ENCODE measurements at places on chromosomes 7 and 10. TPM values are rescaled to one million over a fixed set of nuclear protein-coding genes. Genes with fewer than 3 reads are reported as not detected.

DNA sequence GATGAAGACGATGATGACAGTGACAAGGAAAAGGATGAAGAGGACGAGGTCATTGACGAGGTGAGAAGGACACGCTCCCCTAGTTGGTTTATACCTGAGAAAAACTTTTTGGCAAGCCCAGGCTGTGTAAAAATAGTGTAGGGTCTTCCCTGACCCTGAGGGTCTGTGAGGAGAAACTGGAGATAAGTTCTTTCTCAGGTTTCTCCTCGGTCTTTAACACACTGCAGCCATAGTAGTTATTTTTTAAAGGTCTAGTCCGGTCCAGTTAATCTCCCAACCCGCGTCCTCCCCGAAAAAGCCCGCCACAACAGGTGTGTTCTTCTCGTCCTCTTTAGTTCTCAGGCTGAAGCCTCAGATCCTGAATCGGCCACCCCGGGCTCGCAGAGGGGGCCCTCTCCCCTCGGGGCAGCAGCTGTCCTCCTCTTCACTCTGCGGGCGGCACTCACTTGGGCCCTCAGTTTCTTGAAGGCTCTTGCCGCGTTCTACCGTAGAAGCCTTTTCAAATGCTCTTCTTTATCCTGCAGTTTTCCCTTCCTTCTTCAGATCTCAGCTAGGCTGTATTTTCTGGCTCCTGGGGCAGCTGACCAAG lies 411 bp downstream of the BCCIP start:
- no peak for DNase-seq

DNA sequence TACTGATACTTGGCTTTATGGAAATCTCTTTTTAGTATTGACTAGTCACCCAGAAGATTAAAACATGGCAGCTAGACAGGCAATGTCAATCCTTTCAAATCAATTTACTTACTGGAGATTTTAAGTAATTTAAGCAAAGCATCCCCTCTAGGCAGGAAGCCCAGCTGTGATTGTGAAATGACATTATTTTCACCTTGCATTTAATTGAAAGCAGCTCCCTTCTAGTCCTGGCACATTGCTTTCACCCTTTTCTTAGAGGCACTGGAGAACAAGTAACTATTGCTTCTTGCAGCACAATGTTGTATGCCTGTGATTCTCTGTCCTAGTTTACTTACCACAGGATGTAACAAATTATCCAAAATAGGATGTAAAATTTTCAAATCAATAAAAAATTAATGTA lies 13.3 kb downstream of the ST7 start:
- no peak for DNase-seq

DNA sequence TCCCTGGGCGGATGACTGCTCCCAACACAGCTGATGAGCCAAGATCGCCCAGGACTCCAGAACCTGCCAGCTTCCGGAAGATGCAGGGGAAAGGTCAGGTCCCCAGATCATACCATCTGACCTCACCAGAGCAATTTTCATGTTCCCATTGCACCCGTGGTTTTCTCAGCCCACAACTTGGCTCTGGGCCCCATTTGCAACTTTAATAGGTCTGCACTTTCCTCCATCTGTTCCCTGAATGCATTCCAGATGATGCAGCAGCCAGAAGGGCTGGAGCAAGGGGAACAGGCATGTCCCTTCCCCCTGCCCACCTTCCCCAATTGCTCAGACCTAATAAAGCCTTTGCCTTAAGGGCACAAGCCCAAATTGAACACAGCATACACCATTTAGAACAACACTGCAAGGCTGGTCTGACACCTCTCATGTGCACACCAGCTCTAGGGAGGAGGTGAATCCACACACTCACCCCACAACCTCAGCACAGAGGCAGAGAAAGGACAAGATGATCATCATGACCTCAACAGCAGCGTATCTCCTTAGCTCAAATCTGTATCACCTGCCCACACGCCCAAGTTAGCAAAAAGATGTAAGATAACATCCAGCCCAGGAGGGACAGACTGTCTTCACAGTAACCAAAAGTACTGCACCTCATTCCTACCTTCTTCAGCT lies 87.5 kb downstream of the PLXNA4 start:
- DNase-seq: no peak

AKR1C4 gene
- total RNA-seq: not detected

DNA sequence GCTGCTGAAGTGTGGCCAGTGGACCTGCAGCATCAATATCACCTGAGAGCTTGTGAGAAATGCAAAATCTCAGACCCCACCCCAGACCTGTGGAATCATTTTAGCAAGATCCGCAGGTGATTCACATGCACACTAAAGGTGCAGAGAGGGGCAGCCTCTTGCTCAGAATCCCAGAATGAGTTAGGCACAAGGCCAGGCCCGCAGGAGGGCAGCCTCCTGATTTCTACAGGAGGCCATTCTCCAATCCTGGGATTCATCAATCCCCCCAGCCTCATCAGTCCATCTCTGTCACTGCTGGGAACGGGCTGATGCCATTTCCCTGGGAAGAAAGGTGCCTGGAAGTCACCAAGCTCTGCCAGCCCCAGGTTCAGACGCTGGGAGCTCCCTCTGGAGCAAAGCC lies 63.0 kb upstream of the GPR26 start:
- no peak for DNase-seq

SORCS1 gene
- 1.1 TPM for total RNA-seq

KAZALD1 gene
- total RNA-seq: 34.1 TPM

GRCh38 chr10:88082391-88082790 lies 219.0 kb downstream of the PTEN start:
- no peak for DNase-seq

GDI2 gene
- total RNA-seq: 209 TPM

DNA sequence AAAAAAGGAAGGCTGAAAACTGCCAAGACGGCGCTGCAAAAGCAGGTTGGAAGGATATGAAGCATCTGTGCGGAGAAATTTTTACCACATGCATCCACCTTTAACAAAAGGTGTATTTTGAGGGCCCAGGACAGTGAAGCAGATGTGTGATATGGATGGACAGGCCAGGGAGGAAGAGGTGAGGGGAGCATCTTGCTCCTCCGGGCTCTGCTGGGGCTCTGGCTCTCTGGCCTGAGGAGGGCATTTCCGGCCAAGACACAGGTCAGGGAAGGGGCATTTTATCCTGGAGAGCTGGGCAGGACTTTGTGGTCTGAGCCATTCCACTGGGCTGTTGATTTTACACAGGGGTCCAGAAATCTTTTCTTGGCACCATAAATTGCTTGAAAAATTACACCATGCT lies 175.1 kb downstream of the ZMYND11 start:
- DNase-seq: no peak

FLNC gene
- 157 TPM for total RNA-seq

PIK3AP1 gene
- total RNA-seq: 23.6 TPM

HYAL4 gene
- total RNA-seq: not detected

GRCh38 chr10:99667108-99667751 lies 7.9 kb downstream of the ENTPD7 start:
- DNase-seq: no peak

SOSTDC1 gene
- 0.63 TPM for total RNA-seq

DNA sequence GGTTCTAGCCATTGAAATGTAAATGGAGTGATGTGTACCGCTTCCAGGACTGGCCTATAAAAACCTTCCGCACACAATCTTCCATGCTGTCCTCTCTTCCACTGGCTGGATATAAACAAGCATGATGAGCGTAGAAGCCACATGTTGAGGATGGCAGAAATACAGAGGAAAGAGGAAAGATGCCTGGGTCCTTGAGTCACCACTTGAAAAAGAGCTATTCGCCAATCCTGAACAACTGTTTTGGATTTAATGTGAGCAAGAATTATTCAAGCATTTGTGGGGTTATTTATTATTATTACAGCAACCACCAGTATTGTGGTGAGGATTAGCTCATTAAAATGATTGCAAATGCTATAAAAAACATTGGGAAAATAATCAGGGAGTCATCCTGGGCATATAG lies 45.8 kb upstream of the PLXNA4 start:
- no peak for DNase-seq

- no peak for DNase-seq
Measured at GRCh38 chr10:96834120-96834519, 2.0 kb downstream of the LCOR start.

DNA sequence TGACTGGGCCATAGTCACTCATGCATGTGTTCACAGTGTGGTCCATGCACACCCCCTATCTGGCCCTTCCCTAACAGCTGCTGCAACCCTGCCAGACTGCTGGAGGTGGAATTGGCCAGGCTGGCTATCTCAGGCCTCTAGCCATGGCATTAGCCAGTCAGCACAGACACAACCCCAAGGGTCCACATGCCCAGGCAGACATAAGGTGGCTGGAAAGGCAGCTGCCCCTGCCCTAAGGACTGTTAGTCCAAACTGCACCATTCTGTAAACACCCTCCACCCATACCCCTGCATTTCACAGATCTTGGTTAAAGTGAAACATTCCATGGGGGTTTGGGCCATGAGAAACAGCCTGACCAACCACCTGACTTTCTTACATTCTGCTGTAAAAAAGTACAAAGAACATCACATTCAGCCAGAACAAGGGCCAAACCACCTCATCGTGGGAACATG lies 137.4 kb upstream of the KCNMA1 start:
- DNase-seq: no peak

Data from thoracic aorta (tissue), 2 donors.